Effector memory CD4-positive, alpha-beta T cell (primary cell): ENCODE measurements at places on chromosomes 13 and 19.

DNA sequence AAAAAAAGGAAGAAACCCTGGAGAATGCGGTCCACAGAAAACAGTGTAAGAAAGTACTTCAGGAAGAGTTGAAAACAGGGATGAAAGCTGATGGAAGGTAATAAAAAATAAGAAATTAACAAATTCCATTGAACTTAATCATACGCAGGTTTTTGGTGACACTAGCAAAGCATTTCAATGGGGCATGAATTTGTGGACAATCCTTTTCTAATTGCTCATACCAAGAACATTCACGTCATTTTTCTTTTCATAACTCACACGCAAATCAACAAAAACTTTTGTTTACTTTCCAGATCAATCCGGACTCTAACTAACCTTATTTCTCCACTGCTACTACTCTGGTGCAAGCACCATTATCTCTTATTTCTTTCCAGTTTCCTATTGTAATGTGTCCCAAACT, 1195.0 kb downstream of the SLITRK5 start:
- DNase-seq = no peak

- DNase-seq = peak; percentile 52
Observed at GRCh38 chr19:46746281-46747057, at the start of gene STRN4. TSS of gene STRN4 (minus strand) at chr19:46746450. CDS start at chr19:46746430, 20 bp downstream.

GRCh38 chr19:7263066-7263465, 31.1 kb downstream of the INSR start:
- DNase-seq = no peak

- DNase-seq = no peak
Observed at GRCh38 chr13:48738311-48738710, 84.6 kb downstream of the CYSLTR2 start.

DNA sequence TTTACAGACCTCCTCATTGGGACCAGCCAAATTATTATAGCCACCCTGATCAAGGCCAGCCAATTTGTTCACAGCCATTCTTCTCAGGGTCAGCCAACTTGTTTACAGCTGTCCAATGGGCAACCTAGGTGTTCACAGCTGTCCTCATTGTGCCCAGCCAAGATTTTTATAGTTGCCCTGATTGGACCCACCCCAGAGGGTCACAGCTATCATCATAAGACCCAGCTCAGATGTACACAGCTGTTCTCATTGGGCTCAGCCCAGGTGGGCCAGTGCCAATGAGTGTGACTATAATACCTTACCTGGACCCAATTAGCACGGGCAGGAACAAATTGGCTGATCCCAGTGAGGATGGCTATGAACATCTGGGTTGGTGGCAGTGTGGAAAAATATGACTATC, 1151.8 kb downstream of the UQCRFS1 start:
- no peak for DNase-seq

- DNase-seq = no peak
Observed at GRCh38 chr13:71339736-71340135, 527.3 kb downstream of the DACH1 start.

DNA sequence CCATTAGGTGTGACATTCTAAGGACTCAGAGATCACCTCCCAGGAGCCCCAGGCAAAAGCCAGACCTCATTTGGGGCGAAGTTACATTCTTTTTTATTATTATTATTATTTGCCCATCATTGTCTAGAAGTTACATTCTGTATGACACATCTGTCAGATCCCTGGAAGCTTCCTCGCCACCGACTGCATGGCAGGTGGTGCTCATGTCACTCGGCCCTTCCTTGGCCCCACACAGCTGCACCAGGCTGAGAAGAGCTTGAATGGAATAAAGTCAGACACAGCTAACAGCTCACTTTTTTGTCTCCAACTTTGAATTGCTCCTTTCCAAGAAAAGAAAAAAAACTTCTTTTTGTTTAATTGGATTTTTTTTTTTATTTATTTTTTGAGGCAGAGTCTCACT, 41.4 kb upstream of the LDLR start:
- DNase-seq = no peak

- DNase-seq = no peak
Observed at GRCh38 chr19:23259961-23260360, 9.8 kb upstream of the ZNF724 start.

- DNase-seq = no peak
Observed at GRCh38 chr13:39363382-39363772, 239.6 kb downstream of the LHFPL6 start.

DNA sequence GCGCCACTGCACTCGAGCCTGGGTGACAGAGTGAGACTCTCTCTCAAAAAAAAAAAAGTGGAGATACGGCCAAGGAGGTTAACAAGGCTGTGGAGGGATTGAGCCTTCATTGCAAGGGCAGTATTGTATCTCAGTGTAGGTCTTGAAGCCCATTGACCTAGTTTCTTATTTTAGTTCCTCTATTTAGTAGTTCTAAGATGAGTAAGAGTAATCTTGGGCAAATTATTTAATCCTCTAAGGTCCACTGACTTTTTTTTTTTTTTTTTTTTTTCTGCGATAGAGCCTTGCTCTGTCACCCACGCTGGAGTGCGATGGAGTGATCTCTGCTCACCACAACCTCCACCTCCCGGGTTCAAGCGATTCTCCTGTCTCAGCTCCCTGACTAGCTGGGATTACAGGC, 14.3 kb upstream of the ILF3 start:
- no peak for DNase-seq

- no peak for DNase-seq
Observed at GRCh38 chr19:35476149-35476548, 14.1 kb downstream of the KRTDAP start.

GRCh38 chr13:100184095-100184494, 95.2 kb downstream of the PCCA start:
- DNase-seq = no peak

DNA sequence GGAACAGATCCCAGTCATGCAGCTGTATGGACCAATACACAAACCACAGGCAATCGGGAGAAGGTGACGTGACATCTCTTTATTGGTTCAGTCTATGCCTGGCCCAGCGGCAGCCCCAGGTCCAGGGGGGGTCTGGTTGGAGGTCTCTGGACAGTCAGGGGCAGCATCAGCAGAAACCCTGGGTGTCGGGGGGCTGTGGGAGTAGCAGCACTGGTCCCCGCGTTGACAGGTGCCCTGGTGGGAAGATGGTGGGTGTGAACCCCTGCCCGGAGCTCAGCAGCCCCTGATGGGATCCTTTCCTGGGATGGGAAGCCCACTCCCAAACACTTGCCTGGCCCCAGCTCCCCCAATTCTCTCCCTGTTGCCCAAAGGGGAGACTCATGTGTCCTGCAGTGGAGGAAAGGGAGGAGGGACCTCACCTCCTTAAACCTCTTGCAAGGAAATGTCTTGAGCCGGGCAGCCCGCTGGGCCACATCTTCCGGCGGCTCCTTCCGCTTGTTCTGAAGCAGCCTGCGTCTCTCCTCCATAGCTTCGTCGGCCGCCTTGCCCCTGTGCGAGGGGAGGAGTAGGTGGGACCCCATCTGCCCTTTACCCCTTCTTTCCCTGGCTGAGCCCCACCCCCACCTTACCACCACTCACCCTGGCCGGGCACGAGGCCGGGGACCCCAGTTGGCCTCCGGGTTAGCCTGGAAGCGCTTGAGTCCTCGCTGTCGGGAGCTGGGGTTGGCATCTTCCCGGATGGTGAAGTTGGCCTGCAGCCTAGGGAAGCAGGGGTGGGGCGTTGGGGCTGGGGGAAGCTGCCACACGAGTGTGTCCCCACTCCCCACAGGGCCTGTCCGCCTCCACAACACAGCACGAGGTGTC, 2.4 kb upstream of the LYL1 start:
- DNase-seq = no peak

GRCh38 chr13:27853861-27854260, 61.6 kb downstream of the GSX1 start:
- no peak for DNase-seq
